ENCODE measurements at places on chromosomes 11 and 22.
A peak's percentile ranks its signal among the peaks of the same experiment; 100 is the strongest.

- DNase-seq = no peak
Observed at GRCh38 chr22:42891008-42891407, 33.9 kb upstream of the ARFGAP3 start.

DNA sequence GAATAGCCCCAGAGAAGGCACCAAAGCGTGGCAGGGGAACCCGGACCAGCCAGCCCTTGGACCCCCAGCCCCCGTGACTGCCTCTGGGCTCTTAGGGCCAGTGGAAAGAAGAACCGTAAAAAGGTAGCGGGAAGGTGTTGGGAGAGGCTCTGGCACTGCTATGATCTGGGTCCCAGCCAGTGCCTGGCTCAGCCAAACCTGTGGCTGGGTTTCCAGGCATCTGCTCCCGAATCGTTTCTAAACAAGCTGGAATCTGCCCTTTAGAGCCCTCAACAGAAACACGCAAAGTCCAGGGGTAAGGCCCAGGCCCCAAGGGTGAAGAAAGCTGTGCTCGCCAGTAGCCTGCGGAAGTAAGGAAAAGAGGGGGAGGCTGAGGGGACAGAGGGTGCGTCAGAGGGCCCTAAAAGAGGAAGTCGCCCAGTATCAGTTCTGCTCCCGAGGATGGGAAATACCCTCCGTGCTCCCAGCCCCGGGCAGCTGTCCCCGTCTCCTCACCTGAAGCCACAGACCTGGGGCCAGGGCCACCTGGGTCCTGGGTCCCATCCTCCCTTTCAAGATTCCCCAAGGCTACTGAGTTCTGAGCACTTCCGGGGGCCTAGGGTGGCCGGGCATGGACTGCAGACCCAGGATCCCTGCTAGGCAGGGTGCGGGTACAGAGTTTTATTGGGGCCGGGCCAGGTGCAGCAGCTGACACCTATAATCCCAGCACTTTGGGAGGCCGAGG lies 24.7 kb downstream of the IL10RA start:
- no peak for DNase-seq

- DNase-seq = no peak
Observed at GRCh38 chr11:108614086-108614485, 20.5 kb upstream of the EXPH5 start.

GRCh38 chr22:25193130-25193529 lies 6.5 kb upstream of the CRYBB3 start:
- DNase-seq = no peak

DNA sequence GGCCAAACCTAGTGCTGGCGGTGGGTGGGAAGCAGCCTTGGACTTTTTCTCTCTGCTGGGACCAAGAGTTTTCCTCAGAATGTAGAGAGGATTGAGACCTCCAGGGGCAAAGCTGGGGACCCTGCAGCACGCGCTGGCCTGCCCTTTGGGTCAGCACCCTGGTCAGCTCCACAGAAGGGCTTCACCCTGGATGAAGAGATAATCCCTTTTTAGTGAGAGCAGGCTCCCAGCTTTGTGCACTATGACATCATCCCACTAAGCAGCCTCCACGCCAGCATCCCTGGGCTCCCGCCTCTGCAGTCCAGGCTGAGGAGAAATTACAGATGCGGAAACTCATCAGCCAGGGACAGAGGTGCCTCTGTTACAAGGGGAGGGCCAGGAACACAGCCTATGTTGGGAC lies 23.5 kb downstream of the DRICH1 start:
- DNase-seq = peak; percentile 50

DNA sequence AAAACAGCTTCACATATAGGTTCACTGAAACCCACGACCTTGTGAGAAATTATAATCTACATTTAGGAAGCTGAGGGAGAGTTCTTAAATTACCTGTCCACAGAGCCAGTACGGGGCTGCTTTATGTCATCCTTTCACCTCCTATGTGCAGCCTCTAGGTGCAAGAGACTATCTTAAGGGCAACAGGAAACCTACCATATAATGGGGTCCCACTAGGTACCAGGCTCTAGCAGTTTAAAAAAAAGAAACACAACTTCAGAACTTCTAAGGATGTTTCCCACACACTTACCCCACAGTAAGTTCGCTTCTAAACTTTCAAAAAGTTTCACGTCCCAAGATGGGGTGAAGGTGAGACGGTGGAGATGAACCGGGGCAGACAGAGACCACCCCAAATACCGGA lies 573 bp downstream of the STK33 start:
- no peak for DNase-seq

DNA sequence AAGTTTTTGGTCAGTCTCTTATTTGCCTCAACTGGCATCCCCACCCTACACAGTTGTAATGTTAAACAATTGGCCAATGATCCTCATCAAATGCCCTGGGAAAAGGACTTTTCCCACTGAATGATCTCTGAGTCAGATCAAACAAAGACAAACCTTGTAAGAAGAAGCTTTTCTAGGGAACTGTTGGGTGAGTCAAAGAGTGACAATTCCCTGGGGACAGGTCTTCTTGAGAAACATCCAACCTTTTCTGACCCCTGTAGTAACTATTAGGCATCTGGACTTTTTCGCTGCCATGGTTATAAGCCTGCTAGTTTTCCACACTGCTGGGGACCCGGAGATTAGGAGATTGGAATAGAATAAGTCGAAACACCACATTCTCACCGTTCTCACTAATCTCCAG lies 789.8 kb upstream of the API5 start:
- no peak for DNase-seq

- no peak for DNase-seq
Observed at GRCh38 chr11:126465573-126466188, 110.2 kb downstream of the ST3GAL4 start.

- DNase-seq = no peak
Observed at GRCh38 chr11:121090145-121090721, 10.8 kb upstream of the TECTA start.

- no peak for DNase-seq
Observed at GRCh38 chr11:23764286-23764685, 732.6 kb upstream of the LUZP2 start.

- DNase-seq = no peak
Observed at GRCh38 chr11:45538939-45539338, 126.5 kb downstream of the CHST1 start.

- no peak for DNase-seq
Observed at GRCh38 chr22:45686836-45687235, 15.2 kb downstream of the ATXN10 start.

GRCh38 chr11:95135155-95135554 lies 45.5 kb downstream of the ENDOD1 start:
- no peak for DNase-seq

DNA sequence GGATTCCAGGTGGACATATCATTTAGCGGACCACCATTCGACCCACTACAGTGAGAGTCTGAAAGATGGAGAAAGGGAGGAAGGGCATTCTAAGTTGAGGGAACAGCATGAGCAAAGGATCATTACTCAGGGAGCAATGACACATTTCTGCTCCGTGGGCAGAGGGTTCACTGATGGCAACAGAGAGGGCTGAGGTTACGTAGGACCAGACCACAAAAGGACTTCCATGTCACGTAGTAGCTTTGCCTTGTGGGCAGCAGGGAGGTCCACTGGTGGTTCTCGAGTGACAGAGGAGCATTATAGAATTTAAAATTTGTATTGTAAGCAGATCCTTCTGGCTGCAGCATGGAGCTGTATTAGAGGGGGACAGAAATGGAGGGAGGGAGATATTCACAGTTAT lies 109.7 kb upstream of the NAV2 start:
- no peak for DNase-seq

DNA sequence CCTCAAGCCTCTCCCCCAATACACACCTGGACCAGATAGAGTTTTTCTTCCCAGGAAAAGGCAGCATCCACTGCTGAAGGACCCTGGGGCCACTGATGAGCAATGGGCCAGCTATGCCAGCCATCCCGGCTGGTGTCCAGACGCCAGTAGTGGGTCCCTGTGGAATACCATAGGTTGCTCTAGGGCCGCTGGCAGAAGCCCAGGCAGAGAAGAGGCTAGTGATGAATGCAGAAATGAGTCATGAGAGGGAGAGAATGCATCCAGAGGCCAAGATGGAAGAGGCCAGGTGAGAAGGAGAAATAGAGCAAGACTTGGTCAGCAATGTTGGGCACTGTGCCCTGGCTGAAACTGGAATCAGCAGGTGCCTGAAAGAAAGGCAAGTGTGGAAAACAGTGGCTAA lies 8.9 kb downstream of the HPX start:
- DNase-seq = no peak

GRCh38 chr11:90428836-90429235 lies 206.0 kb upstream of the CHORDC1 start:
- DNase-seq = no peak

DNA sequence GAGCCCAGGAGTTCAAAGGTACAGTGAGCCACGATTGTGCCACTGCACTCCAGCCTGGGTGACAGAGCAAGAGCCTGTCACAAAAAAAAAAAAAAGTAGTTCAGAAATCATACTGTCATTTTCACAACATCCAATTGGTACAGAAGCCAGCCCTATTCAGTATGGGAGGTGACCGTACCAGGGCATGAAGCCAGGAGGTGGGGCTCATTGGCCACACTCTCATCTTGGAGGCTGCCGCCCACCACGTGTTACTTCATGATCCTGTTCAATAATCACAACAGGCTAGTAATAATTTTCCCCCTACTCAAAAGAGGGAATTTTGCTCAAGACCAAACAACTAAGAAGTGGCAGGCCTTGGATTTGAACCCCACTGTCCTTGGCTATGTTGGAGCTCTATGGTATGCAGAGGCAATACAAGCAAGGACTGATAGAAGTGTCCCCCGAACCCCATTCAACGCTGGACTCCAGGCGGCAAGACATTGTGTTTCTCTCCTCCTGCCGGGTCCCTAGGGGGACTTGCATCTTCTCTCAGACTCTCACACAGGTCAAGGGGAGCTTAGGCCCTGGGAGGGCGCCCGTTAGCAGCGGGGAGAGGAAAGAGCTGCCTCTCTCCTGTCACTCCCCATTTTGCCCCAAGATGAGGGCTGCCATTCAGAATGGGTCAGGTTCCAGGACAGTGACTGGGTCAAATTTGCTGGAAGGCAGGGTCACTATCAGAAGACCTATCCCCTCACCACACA lies 40.2 kb upstream of the EMID1 start:
- no peak for DNase-seq

GRCh38 chr11:105456950-105457349 lies 152.9 kb upstream of the GRIA4 start:
- no peak for DNase-seq

DNA sequence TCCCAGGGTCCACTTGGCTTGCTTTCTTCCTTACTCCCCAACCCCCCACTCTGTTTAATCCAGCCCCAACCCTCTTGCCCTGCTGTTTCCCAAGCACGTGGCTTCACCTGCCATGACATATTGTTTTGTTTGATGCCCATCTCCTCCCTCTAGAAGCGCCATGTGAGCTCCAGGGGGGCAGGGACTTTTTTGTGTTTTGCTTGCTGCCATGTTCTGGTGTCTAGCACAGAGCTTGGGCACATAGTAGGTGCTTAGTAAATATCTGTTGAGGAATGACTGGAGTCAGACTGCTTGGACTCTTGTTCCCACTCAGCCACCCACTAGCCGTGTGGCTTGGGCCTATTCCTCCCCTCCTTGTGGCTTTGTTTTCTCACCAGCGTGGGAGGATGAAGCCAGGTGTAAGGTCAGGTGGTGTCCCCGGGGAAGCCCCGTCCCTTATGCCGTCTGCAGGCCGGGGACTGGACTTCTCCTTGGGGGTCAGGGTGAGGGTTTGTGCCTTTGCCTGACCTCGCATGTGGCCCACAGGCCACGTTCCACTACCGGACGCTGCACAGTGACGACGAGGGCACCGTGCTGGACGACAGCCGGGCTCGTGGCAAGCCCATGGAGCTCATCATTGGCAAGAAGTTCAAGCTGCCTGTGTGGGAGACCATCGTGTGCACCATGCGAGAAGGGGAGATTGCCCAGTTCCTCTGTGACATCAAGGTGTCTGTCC lies 3.8 kb downstream of the AIP start:
- DNase-seq = no peak

DNA sequence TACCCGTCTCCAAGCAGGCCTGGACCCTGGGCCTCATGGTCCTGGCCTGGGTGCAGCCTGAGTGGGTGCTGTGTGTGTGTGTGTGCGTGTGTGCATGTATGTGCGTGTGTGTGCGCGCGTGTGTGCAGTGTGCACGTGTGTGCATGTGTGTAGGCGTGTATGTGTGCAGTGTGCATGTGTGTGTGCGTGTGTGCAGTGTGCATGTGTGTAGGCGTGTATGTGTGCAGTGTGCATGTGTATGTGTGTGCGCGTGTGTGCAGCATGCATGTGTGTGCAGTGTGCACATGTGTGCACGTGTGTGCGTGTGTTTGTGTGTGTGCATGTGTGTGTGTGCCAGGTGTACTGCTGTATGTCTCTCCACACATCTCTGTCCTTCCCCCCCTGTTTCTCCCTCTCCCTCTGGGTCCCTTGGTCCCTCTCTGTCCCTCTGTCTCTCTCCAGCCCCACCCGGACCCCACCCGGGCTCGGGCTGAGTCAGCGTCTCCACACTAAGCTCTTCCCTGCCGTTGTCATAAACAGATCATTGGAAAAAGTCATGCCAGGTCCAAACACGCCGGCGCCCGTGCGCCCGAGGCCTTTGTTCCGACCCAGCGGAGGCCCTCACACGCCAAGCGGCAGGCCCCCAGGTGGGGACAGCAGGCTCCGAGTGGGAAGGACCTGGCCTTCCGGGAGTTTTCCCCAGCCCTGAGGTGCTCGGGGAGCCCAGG lies 34.0 kb downstream of the WNT7B start:
- no peak for DNase-seq

DNA sequence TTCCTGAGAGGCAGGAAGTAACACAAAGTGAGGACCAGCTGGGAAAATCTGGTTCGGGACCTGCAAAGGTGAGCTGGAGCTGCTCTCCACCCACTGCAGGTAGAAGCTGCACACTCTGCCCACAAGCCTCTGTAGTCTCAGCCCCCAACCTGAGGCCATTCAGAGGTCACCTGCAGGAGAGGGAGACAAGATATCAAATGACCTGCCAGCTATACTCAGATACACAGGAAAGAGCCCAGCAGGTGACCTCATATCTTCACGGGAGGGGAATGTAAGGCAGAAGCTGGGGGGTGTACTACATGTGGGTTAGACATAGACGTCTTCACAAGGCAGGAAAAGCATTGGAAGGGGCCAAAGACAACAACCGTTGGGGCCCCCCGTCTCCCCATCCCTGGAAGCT lies 86.1 kb downstream of the APIP start:
- no peak for DNase-seq

- DNase-seq = no peak
Observed at GRCh38 chr22:22878801-22879674, 8.6 kb upstream of the IGLL5 start.

DNA sequence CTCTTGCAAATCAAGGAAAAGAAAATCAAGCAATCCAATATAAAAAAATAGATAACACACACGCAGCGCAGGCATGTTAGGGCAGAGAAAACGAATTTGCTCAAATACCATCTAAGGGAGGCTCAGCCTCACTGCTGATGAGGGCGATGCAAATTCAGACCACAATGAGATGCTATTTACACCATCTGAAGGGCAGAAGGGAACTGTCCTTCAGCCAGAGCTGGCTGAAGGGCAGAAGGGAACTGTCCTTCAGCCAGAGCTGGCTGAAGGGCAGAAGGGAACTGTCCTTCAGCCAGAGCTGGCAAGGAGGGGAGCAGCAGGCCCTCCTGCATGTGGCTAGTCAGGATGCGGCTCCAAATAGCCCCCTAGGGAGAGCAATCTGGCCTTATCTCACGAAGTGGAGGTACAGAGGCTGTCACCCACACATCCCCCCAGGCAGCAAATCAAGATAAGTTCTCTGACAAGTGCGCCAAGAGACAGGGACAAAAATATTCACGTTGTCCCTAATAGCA lies 7.6 kb upstream of the SLC39A13 start:
- DNase-seq = no peak

Measured in DND-41 (cell line).